ENCODE measurements at places on chromosomes 7 and 10.
A peak's percentile ranks its signal among the peaks of the same experiment; 100 is the strongest.

- DNase-seq: no peak
Observed at GRCh38 chr7:20797462-20798080, 10.9 kb upstream of the SP8 start.

GRCh38 chr10:119461380-119461779 lies 81.1 kb downstream of the RGS10 start:
- no peak for DNase-seq

GRCh38 chr10:9814285-9814864 lies 1203.3 kb upstream of the CELF2 start:
- DNase-seq: peak; percentile 75

GRCh38 chr10:46560952-46561351 lies 4.5 kb upstream of the GPRIN2 start:
- DNase-seq: no peak

- DNase-seq: no peak
Observed at GRCh38 chr10:62811159-62811875, 4.8 kb downstream of the EGR2 start.

Data from cardiac fibroblast (primary cell).